ENCODE measurements at places on chromosomes 1 and 21.

DNA sequence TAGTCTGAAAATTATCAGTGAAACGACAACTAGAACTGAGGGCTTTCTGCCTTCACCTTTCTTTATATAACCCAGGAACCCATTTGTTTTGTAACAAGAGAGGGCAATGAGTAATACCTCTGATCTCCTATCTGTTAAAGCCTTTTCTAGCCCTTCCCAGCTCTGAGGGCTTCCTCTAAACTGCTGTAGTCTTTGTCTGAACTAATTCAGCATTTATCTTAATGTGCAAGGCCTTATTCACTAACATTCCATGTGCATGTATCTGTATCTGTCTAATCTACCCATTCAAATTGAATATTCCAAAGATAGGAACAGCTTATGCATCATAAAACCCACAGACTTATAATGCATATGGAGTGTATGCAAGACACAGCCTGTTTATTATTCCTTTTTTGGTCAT lies 167.1 kb downstream of the LYPLAL1 start:
- no peak overlapping the region for H3K27ac ChIP-seq
- no peaks in the 10 kb centered on the region for H3K36me3 ChIP-seq
- DNase-seq = no peak
- H3K4me1 ChIP-seq = no peaks in the 10 kb centered on the region

- no peak overlapping the region for H3K27ac ChIP-seq
- peaks cover 9% of the 10 kb centered on the region for H3K27me3 ChIP-seq
- H3K4me1 ChIP-seq = peaks cover 16% of the 10 kb centered on the region
Observed at GRCh38 chr21:42836767-42837301, 42.5 kb downstream of the WDR4 start.

- H3K27me3 ChIP-seq = peaks cover 1% of the 10 kb centered on the region
- no peak overlapping the region for H3K27ac ChIP-seq
- H3K4me1 ChIP-seq = peaks cover 11% of the 10 kb centered on the region
- H3K36me3 ChIP-seq = no peaks in the 10 kb centered on the region
- no peak for DNase-seq
Observed at GRCh38 chr1:93692451-93692861, 10.8 kb upstream of the BCAR3 start.

GRCh38 chr1:212452323-212453155 lies 19.8 kb downstream of the NENF start:
- no peaks in the 10 kb centered on the region for H3K36me3 ChIP-seq
- H3K4me3 ChIP-seq = no peak overlapping the region
- H3K27me3 ChIP-seq = peaks cover 4% of the 10 kb centered on the region
- H3K4me1 ChIP-seq = no peaks in the 10 kb centered on the region
- no peak overlapping the region for H3K27ac ChIP-seq

DNA sequence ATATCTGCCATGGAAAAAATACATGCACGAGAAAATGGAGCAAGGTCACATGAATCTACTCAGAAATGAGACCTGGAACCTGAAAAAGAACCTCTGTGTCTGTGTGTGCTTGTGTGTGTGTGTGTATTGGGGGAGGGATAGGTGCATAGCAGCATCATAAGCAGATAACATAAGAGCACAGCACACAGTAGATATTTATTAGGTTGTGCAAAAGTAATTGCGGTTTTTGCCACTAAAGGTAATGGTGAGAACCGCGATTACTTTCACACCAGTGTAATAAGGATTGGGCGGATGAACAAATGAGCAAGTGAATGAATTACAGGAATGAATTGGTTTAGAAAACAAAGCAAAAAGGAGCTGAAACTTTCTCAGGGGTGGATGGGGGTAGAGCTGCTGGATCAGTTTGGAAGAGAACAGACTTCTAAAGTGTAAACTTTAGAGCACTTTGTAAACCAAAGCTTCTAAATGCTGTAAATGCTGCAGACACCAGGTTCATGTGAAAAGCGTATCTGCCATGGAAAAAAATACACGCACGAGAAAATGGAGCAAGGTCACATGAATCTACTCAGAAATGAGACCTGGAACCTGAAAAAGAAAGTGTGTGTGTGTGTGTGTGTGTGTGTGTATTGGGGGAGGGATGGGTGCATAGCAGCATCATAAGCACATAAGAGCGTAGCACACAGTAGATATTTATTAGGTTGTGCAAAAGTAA lies 156.9 kb downstream of the TOMM20 start:
- H3K4me3 ChIP-seq = no peak overlapping the region
- no peak overlapping the region for H3K27ac ChIP-seq
- H3K36me3 ChIP-seq = no peaks in the 10 kb centered on the region
- peaks cover 48% of the 10 kb centered on the region for H3K4me1 ChIP-seq

GRCh38 chr21:38628349-38628748 lies 130.1 kb upstream of the ERG start:
- H3K4me3 ChIP-seq = no peak overlapping the region
- H3K27ac ChIP-seq = no peak overlapping the region
- DNase-seq = no peak
- H3K36me3 ChIP-seq = no peaks in the 10 kb centered on the region

DNA sequence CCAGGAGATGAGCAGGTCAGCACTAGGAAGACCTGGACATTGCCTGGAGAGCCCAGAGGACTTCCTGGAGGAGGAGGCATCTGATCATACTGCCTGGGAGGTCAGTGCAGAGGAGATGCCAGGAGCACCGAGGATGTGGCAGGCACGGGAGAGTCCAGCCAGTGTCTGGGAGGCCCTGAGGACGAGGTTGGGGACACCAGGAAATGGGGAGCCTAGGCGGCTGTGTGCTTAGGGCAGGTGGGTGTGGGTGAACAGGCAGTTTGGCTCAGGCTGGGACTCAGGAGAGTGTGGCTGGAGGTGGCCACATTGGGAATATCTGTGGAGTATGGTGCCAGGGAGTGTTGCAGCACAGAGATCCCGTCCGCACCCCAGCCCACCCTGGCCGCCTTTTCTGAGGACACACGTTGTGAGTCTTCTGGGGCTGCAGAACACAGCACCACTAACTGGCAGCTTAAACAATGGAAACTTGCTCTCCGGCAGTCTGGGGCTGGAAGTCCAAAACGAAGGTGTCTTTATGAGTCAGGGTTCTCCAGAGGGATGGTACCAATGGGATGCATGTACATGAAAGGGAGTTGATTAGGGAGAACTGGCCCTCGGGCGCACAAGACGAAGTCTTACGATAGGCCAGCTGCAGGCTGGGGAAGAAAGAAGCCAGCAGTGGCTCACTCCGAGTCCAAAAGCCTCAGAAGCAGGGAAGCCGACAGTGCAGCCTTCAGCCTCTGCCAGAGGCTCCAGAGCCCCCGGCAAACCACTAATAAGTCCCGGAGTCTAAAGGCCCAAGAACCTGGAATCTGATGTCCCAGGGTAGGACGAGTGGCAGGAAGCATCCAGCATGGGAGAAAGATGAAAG lies 58.0 kb downstream of the FAAP20 start:
- peaks cover 10% of the 10 kb centered on the region for H3K4me1 ChIP-seq
- peaks cover 15% of the 10 kb centered on the region for H3K27me3 ChIP-seq
- H3K36me3 ChIP-seq = peaks cover 13% of the 10 kb centered on the region
- no peak overlapping the region for H3K27ac ChIP-seq

GRCh38 chr1:213326281-213327016 lies 275.4 kb downstream of the RPS6KC1 start:
- peaks cover 39% of the 10 kb centered on the region for H3K4me1 ChIP-seq
- DNase-seq = no peak
- no peaks in the 10 kb centered on the region for H3K27me3 ChIP-seq
- no peaks in the 10 kb centered on the region for H3K36me3 ChIP-seq
- no peak overlapping the region for H3K4me3 ChIP-seq

DNA sequence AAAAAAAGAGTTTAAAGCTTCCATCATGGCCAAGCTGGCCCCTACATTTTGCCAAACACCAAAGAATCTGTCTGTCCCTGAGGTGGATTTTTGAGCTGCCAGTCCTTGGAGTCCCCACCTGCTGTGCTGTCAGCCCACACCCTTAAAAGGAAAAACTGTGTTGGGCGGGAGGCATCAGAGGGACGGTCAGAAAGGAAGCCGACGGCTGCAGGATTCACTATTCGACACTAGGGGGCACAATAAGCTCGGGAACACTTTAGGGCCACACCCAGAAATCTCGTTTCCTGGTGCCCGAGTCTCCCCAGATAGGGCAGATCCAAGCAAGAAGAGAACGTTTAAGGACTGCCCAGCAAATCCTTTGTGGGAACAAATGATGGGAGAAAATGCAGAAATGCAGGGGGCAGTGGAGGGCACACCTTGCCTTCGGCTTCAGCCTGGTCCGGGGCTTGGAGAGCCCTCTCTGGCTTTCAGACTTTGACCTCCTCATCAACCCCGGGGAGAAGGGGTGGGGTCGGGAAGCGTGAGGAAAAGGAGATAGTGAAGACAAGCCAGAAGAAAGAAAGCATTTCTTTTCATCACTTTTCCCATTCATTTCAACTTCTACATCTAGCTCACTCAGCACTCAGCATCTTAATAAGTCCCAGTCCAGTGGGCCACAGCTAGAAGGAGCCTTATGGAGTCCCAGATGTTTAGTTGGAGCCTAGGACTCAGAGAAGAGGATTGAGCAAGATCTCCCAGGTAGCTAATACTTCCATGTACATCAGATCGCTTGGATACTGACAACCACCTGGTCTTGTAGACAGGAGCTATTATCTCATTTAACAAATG lies 5.0 kb upstream of the CTTNBP2NL start:
- H3K27me3 ChIP-seq = peaks cover 8% of the 10 kb centered on the region
- DNase-seq = peak; percentile 84
- H3K4me1 ChIP-seq = peaks cover 59% of the 10 kb centered on the region
- H3K4me3 ChIP-seq = peak overlapping the region; percentile 43
- peak overlapping the region; percentile 55 for H3K27ac ChIP-seq

DNA sequence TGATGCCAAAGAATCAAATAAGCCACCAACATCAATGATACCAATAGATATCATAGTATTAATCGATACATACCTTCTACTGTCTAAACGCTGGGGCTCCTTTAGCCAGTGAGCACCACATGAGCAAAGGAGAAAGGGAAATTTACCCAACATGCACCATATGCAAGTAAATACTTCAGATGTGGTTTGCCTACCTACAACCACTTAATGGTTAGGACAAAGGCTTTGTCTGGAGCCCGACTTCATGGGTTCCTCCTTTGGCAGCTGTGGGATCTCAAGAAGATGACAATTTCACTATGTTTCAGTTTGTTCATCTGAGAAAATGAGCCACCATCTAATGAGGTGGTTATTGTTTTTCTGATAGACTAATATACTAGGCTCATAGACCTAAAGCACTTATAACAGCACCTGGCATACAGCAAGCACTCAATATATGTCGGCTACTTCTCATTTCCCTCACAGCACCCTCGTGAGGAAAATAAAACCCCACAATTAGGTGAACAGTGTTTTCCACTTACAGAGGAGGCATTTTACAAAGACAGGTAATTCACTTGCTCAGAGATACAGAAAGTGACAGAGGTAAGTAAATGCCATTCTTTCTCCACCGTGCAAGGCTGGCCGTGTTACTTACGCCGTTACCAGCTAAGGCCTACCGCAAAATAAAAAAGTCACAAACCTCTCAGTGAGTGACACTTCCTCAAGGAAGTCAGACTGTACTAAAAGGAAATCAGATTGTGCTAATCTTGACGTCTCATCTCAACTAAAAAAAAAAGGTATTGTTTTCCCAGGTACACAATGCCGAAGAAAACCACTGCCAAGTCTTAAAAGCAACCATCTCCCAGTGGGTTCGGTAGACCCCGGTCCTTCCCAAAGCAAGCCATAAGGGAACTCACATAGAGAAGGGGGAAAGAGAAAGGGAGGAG lies 1.6 kb downstream of the TTC13 start:
- peak overlapping the region; percentile 97 for H3K27ac ChIP-seq
- peaks cover 52% of the 10 kb centered on the region for H3K4me1 ChIP-seq
- peaks cover 6% of the 10 kb centered on the region for H3K27me3 ChIP-seq
- peaks cover 8% of the 10 kb centered on the region for H3K36me3 ChIP-seq
- peak overlapping the region; percentile 98 for H3K4me3 ChIP-seq

Data from endothelial cell (in vitro differentiated cells).